Heart left ventricle (tissue), 16 donors: ENCODE measurements at places on chromosomes 6 and 20.

DNA sequence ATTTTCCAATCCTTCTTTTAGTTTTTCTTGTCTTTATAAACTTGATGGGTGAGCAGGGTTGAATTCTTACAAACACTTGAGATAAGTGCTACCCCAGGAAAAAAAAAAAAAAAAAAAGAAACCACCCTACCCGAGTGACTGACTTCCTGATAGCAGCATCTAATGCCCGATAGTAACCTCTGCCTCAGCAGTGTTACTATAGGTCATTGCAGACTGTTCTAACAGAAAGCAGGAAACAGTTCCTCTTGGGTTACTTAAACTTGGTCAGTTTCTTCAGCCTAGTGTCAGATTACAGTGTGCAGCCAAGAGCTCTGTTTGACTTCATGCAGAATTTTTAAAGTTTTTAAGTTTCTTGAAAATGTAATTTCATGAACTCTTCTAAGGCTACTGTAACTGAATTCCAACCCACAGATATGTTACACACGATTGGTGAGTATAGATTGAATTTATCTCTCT, 2.1 kb downstream of the MYLIP start:
- peak overlapping the region; percentile 94 for H3K27ac ChIP-seq
- peaks cover 19% of the 10 kb centered on the region for H3K36me3 ChIP-seq
- H3K4me1 ChIP-seq, result peaks cover 53% of the 10 kb centered on the region
- H3K4me3 ChIP-seq, result peak overlapping the region; percentile 95
- H3K27me3 ChIP-seq, result no peaks in the 10 kb centered on the region

- H3K4me3 ChIP-seq, result no peak overlapping the region
- DNase-seq, result no peak
- no peak overlapping the region for H3K27ac ChIP-seq
- H3K4me1 ChIP-seq, result peaks cover 10% of the 10 kb centered on the region
- H3K27me3 ChIP-seq, result no peaks in the 10 kb centered on the region
- H3K36me3 ChIP-seq, result no peaks in the 10 kb centered on the region
Measured at GRCh38 chr6:15081447-15081846, 164.4 kb upstream of the JARID2 start.

- H3K27ac ChIP-seq, result no peak overlapping the region
- H3K4me3 ChIP-seq, result no peak overlapping the region
- no peak for DNase-seq
- no peaks in the 10 kb centered on the region for H3K4me1 ChIP-seq
- no peaks in the 10 kb centered on the region for H3K27me3 ChIP-seq
Measured at GRCh38 chr6:1586256-1586655, 23.5 kb upstream of the FOXC1 start.

DNA sequence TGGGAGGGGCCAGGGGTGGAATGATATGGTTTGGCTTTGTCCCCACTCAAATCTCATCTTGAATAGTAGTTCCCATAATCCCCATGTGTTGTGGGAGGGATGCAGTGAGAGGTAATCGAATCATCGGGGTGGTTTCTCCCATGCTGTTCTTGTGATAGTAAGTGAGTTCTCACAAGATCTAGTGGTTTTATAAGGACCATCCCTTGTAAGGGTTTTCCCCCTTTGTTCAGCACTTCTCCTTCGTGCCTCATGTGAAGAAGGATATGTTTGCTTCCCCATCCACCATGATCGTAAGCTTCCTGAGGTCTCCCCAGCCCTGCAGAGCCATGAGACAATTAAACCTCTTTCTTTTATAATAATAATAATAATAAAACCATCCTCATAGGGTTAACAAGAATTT, 88.8 kb upstream of the PRND start:
- no peak overlapping the region for H3K4me3 ChIP-seq
- H3K4me1 ChIP-seq, result no peaks in the 10 kb centered on the region
- H3K27ac ChIP-seq, result no peak overlapping the region
- H3K27me3 ChIP-seq, result no peaks in the 10 kb centered on the region
- no peaks in the 10 kb centered on the region for H3K36me3 ChIP-seq
- no peak for DNase-seq

DNA sequence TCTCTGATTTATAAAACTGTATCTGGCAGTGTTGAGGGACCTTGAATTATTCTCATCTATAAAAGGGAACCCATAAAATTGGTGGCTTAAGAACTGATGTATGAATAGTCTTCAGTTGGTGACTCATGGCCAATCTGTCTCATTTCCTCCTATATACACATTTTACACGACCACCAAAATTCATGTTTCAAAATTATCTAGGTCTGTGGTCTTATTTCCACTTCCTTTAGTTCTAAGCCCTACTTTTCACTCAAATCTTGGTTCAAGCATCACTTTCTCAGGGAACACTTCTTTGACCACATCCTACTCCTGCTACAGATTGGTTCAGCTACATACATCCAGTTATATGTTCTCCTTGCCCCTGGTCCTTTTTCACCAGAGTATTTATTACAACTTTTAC, 18.6 kb upstream of the ENPP1 start:
- no peak for DNase-seq
- H3K4me1 ChIP-seq, result no peaks in the 10 kb centered on the region
- no peak overlapping the region for H3K4me3 ChIP-seq
- no peaks in the 10 kb centered on the region for H3K27me3 ChIP-seq
- H3K27ac ChIP-seq, result no peak overlapping the region

DNA sequence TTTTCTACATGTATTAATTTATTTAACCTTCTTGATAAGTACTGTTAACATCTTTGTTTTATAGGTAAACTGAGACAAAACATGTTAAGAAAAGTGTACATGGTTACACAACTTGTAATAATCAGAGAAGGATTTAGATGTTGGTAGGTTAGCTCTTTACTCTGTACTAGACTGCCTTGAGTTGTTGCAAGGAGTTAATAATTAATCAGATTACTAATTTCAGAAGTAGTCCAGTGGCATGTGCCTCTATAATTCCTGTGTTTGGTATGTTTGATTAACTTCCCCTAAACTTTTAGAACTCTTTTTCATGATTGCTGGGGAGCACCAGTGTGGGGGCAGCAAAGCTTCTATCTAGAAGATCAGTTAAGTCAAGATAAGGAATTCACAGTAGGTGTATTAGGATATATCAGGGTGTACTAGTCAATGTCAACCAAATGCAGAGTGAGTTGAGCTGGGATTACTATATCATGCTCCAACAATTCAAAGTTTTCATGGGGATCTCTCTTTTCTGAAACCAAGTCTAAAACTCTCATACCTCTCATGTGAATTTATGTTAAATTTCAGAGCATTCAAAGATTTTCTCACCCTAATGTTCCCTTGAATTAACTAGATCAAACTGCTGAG, 129.7 kb upstream of the AHI1 start:
- no peaks in the 10 kb centered on the region for H3K36me3 ChIP-seq
- H3K4me1 ChIP-seq, result no peaks in the 10 kb centered on the region
- no peak for DNase-seq
- no peaks in the 10 kb centered on the region for H3K27me3 ChIP-seq
- no peak overlapping the region for H3K27ac ChIP-seq

DNA sequence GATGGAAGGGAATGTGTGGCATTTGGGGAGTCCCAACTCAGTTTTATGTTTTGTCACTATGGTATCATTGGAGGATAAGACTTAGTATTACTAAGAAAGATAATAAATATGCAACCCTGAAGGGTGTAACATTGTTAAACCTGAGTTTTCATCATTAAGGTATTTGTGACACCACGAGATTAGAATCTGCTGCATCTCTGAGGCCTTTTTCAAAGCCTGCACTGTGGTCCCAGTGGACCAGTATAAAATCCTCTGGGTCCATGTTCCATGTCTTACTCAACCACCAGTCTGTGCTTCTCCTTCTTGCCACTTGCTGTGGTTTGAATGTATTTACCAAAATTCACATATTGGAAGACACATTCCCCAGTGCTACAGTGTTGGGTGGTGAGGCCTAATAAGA, 130.6 kb downstream of the TBX18 start:
- H3K27ac ChIP-seq, result no peak overlapping the region
- no peak for DNase-seq
- no peaks in the 10 kb centered on the region for H3K36me3 ChIP-seq

GRCh38 chr20:17262786-17263185, 35.9 kb downstream of the PCSK2 start:
- no peak overlapping the region for H3K27ac ChIP-seq
- no peaks in the 10 kb centered on the region for H3K4me1 ChIP-seq
- DNase-seq, result no peak
- H3K36me3 ChIP-seq, result no peaks in the 10 kb centered on the region

DNA sequence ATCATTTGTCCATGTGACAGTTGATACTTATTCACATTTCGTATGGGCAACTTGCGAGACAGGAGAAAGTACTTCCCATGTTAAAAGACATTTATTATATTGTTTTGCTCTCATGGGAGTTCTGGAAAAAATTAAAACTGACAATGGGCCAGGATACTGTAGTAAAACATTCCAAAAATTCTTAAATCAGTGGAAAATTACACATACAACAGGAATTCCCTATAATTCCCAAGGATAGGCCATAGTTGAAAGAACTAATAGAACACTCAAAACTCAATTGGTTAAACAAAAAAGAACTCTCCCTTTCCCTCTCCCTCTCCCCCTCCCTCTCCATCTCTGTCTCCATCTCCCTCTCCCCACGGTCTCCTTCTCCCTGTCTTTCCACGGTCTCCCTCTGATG, 19.4 kb upstream of the EIF2S2 start:
- H3K4me1 ChIP-seq, result no peaks in the 10 kb centered on the region
- H3K27ac ChIP-seq, result no peak overlapping the region
- H3K4me3 ChIP-seq, result no peak overlapping the region
- no peaks in the 10 kb centered on the region for H3K36me3 ChIP-seq
- no peaks in the 10 kb centered on the region for H3K27me3 ChIP-seq

DNA sequence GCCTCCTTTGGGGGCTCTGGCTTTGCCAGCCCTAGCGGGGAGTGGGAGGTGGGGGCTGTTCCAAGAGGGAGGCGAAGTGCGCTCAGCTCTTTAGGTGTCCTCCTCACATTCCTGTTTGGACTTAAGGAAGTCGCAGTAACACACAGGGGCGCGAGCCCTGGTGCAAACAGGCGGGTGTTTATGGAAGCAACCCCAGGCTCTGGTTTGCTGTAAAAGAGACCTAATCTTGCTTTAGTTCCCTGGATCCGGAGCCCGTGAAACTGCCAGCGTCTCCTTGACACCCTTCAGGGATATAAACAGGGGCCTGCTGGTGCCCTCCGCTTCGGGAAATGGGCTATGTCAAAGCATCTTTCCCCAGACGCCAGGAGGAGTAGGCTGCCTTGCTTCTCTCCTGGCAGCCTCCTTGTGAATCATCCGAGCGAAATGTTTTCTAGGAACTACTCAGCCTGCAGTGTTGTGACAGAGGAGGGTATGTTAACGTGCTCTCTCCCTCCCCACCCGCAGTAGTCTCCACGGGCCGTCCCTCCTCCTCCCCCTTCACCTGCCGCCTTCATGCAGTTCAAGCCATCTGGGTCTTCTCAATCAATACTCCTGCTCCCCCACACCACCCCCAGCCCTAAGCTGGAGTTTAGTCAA, 168.0 kb upstream of the LRFN2 start:
- no peak overlapping the region for H3K27ac ChIP-seq
- DNase-seq, result no peak
- no peaks in the 10 kb centered on the region for H3K36me3 ChIP-seq

DNA sequence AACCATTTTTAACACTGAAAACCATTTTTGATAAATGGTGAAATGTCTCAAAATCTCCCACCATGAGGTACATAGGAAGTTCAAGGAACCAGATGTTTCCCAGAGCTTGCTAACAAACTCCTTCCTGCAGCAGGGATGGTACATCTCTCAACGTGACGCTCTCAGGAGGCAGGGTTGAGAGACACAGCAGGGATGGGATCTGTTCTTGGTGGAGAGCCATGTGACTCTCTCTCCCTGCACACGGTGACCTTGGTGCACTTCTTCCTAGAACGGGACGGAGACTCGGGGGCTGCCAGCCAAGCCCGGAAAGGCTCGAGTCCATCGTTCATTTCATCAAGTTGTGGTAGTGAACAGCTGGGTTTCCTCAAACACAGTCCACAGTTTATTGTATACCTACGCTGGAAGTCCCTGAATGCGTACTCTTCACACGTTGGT, 94.2 kb downstream of the FAM50B start:
- H3K27ac ChIP-seq, result no peak overlapping the region
- H3K27me3 ChIP-seq, result no peaks in the 10 kb centered on the region
- peaks cover 5% of the 10 kb centered on the region for H3K4me1 ChIP-seq
- H3K4me3 ChIP-seq, result no peak overlapping the region

DNA sequence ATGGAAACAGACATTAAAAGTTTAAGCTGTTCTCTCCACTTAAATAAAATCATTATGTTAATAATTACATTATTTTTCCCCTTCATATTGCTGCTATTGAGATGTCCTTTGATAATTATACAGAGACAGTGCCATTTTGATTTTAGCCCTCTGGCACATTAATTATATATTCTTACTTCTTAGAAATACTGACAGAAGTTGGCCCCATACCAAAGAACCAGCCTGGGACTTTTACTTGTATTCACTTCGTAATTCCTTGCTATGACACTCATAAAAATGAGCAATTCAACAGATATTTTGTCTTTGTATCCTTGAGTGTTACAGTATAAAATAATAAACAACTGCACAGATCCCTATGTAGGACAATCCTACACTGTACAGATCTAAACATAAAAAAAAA, 743.7 kb downstream of the TBC1D32 start:
- no peaks in the 10 kb centered on the region for H3K27me3 ChIP-seq
- no peaks in the 10 kb centered on the region for H3K36me3 ChIP-seq
- H3K27ac ChIP-seq, result no peak overlapping the region
- no peak overlapping the region for H3K4me3 ChIP-seq
- no peaks in the 10 kb centered on the region for H3K4me1 ChIP-seq
